Immature natural killer cell (primary cell): ENCODE measurements at places on chromosomes 3 and 15.

DNA sequence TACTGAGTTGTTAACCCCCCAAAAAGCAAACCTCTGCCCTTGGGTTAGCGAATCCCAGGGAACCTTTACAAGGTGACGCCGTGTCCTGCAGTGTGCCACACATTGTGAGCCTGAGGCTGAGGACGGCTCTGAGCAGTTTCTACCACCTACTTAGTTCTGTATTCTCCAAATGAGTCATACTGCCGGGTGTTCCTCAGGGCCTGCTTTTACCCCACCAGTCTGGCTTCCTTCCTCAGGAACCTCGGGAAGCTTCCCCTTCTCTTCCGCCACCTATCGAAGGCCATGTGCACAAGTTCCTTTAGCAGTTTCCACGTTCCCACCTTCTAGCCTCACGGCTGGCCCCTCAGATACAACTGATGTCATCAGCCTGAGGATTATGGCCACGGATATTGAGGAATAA, 384.0 kb upstream of the TPM1 start:
- no peak for DNase-seq

GRCh38 chr3:117281371-117281770, 571.8 kb downstream of the TUSC7 start:
- no peak for DNase-seq

DNA sequence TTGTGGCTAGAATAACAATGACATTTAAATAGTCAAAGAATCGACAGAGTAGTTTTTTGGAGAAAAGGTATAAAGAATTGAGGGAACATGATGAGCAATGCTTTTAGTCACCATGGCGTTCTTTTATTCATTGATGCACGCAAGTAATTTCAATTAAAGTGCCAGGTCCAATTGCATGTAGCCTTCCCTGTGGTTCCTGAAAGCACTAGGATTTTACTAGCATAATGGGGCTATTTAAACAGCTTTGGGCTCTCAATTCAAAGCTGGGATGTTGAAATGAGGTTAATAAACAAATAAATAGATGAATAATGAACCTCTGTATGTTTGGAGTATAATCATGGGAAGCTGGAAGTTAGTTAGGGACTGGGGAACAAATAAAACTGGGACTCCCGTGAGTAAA, 121.2 kb upstream of the GAP43 start:
- DNase-seq = no peak

DNA sequence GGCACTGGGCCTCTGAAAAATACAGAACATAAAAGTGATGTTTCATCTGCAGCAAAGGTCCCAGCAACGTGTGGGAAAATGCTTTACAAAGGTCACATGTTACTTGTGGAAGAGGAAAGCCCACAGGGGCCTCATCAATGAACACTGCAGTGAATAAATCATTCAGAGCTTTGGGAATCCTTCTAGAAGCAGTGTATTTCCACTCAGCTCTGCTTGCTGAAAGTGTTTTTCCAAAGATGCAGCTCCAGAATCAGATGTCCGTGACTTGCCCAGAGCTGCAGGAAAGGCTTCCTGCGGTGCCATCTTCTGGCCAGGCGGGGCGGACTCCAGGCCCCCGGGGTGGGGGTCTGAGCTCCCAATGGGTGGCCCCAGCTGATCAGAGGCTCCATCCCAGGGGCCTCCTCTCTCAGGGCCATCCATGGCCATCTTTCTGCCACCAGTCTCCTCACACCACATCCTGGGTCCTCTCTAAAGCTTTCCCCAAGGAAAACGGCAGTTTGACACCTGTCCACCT, 81.5 kb downstream of the C3orf70 start:
- DNase-seq = no peak
